Daoy (cell line): ENCODE measurements at places on chromosomes 4 and X. TPM values are rescaled to one million over a fixed set of nuclear protein-coding genes. Genes with fewer than 3 reads are reported as not detected.

DNA sequence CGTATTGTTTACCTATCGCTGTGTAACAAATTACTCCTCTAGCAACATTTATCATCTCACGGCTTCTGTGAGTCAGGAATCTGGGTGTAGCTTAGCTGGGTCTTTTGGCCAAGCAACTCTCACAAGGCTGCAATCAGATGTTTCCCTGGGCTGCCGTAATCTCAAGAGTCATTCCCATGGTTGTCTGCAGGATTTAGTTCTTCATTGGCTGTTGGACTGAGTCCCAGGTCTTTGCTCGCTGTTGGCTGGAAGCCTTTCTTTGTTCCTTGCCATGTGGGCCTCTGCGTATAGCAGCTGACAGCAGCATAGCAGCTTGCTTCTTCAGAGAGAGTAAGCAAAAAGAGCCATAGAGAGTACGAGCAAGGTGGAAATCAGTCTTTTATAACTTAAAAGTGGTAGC is 16.8 kb downstream of the POLR2B start:
- DNase-seq = peak; percentile 1

Gene QRFPR
- total RNA-seq = 0.06 and 0.77 TPM in 2 replicates

- no peak for DNase-seq
Observed at GRCh38 chrX:17633546-17633945, 103.7 kb upstream of the SCML1 start.

DNA sequence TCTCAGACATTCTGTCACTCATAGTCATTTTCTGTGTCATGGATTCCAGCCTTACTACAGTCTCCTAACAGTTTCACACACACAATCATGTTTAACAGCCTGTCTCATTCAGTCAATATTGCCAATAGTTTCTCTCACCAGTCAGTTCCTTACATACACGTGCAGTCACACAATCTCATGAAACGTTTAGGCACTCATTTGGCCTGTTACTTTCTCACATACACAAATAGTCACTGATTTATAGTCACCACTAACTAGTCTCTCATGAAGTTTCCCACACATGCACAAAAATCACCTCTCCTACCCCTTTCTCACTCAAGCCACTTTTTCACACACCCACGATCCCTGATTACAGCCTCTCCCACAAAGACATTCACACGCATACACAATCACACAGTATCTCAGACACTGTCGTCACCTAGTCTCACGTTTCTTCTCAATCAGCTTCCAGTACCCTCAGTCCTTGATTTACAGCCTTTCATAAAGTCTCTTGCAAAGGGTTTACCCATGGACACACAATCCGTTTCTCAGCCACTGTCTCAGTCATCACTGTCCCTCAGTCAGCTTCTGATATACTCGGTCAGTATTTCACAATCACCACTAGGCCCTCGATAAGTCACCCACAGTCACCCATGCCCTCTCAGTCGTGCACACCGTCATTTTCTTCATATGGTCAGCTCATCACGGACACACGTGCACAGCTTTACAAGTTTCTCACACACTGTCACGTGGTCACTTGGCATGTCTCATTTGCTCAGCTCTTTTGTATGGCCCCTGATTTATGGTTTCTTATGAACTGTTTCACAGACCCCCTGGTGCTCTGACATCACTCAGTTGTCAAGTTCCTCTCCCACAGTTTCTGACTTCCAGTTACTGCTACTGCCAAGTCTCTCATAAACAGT is 4.2 kb upstream of the CFP start:
- DNase-seq = no peak

GRCh38 chr4:10690185-10690907 is 5.8 kb upstream of the CLNK start:
- DNase-seq = no peak

GRCh38 chr4:89397441-89397840 is 89.8 kb upstream of the GPRIN3 start:
- no peak for DNase-seq

Gene FSTL5
- total RNA-seq = 0.06 TPM in 1 of 2 replicates, not detected in the other

GRCh38 chr4:82429728-82430192 is 502 bp downstream of the HNRNPDL start:
- DNase-seq = no peak
